ENCODE measurements at places on chromosomes 4 and X.

- DNase-seq: no peak
Measured at GRCh38 chrX:53449632-53450031, 15.5 kb upstream of the HSD17B10 start.

GRCh38 chr4:33080275-33080674 lies 2360.1 kb downstream of the PCDH7 start:
- DNase-seq: no peak

DNA sequence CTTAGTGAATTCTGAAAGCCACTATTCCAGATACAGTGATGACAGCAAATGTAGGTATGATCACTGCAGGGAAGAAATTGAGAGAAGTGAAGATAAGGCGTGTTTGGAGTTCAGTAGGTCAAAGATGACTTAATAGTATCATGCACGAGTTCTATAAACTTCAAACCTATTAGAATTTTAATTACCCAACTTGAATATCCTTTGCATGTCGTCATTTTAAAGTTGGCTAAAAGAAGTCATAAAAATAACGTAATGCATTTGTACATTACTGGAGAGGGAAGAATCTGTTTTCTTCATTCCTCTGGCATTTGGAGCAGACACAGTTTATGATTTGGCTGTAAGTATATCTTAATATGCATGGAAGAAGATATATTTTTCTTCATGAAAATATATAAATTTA lies 68.6 kb upstream of the MXRA5 start:
- no peak for DNase-seq

- DNase-seq: no peak
Measured at GRCh38 chr4:159098482-159099127, 4.3 kb upstream of the RAPGEF2 start.

- no peak for DNase-seq
Measured at GRCh38 chr4:71132486-71132885, 139.0 kb downstream of the DCK start.

DNA sequence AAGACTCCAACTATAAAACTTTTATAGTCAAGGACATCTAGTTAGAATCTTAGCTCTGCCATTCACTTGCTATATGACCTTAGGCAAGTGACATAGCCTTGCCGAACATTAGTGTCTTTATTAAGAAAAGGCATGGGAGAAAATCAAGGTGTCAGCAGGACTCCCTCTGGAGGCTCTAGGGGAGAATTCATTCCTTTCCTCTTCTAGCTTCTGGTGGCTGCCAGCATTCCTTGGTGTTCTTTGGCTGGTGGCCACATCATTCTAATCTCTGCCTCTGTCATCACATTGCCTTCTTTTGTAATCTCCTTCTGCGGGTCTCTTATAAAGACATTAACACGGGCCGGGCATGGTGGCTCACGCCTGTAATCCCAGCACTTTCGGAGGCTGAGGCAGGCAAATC lies 99.8 kb downstream of the PPP1R2C start:
- DNase-seq: no peak
